Bone marrow (tissue), 2 donors: ENCODE measurements at places on chromosomes 4 and X.

GRCh38 chrX:136608295-136608933, 39.5 kb upstream of the CD40LG start:
- no peak for DNase-seq

GRCh38 chrX:39645178-39645895, 452.4 kb downstream of the BCOR start:
- no peak for DNase-seq

DNA sequence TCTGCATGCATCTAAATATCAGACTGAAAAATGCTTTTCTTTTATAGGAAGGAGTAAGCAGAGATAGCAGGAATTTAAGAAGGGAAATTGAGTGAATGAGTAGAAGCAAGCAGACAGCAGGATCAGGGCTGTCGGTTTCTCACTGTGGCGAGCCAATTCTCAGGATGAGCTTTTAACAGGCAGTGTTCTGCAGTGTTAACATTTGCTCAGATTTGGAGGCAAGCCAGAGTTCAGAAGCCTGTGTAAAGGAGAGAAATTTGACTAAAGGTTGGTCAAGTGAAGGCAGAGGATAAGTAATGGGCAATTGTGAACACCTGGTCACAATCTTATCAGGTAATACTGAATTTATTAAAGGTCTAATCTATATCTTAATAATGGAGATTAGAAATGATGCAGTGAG, 133.3 kb upstream of the MAGEB16 start:
- no peak for DNase-seq

DNA sequence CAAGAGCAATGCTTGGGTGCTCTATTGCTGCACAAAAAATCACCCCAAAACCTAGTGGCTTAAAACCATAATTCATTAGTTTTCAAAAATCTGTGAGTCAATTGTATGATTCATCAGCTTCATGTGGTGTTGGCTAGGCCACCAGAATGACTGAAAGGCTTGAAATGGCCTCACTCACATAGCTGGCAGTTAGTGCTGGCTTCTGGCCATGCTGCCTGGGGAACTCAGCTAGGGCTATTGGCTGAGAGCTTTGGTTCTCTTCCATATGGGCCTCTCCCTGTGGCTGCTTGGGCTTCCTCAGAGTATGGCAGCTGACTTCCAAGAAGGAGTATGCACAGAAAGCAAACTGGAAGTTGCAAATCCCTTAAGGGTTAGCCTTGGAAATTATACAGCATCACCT, 3.1 kb upstream of the MTMR1 start:
- DNase-seq, result no peak

DNA sequence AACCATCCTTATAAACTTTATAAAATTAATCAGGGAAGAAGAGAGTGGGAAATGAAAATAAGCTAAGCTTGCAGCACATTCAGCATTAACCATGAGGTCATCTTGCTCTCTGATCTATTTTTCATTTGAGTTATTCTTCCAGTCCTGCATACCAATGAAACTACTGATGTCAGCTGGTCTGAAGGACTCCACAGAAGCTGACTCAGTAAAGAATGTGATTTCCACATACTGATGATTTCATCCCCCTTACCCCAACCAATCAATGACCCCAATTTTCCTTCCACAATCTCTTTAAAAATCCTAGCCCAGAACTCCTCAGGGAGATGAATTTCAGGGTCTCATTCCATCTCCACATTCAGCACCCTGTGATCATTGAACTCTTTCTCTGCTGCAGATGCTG, 18.8 kb upstream of the DSPP start:
- no peak for DNase-seq

- no peak for DNase-seq
Observed at GRCh38 chr4:72410158-72410557, 158.9 kb downstream of the ADAMTS3 start.

DNA sequence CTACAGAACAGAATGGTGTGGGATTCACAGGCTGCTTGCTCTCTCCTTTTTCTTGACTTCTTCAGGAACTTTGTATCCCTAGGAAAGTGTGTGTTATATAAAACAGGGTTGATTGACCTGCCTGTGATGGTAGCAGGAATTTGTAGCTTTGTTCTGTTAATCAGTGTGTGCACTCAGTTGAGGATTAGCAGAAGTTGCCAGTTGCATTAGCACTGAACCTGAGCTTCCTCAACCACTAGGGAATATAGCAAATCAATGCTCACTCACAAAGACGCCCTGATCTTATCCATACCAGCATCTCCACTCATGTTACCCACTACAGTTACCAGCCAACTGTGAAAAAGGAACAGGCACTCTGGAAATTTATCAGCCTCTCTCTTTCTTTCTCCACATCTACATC, 319.1 kb upstream of the EMCN start:
- DNase-seq, result no peak

DNA sequence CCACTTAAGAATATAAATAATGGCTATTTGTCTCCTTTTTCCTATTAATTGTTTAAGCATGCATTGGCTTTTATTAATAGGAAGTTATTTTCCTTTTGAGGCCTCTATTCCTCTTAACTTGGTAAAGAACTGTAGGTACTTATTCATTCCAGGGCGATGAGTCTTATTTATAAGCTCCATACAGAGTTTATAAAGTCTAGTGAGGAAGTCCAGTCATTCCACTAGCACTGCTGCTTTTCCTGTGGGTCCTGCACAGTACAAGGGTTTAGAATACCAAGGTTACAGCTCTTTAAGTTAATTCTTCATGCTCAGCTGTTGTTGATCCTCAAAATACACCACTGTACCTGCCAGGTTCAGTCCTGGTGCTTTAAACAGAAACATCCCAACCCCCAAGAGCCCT, 28.5 kb upstream of the WNK3 start:
- DNase-seq, result no peak

- no peak for DNase-seq
Observed at GRCh38 chr4:86788826-86789225, 60.4 kb downstream of the SLC10A6 start.

DNA sequence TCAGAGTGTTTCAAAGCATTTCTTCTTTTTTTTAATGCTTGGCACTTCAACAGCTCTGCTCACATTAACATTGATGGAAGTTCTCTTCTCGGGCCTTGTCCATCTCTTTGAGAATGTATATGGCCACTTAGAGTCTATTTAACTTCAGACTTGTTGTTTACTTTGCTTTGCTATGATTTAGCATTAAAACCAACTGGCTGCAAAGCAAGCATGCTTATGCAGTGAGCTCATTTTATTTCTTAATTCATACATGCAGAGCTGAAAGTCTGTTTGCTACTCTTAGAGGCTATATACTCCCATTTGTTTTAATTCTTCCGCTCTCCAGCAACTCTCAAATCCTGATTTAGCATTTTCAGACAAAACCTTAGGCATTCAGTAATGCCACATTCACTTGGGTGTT, 107.6 kb upstream of the PACRGL start:
- DNase-seq, result no peak

GRCh38 chr4:73379946-73380345, 24.1 kb upstream of the ALB start:
- no peak for DNase-seq

- DNase-seq, result no peak
Observed at GRCh38 chr4:19683426-19683825, 568.3 kb upstream of the SLIT2 start.

GRCh38 chr4:151313306-151314009, 11.9 kb downstream of the SH3D19 start:
- DNase-seq, result no peak

DNA sequence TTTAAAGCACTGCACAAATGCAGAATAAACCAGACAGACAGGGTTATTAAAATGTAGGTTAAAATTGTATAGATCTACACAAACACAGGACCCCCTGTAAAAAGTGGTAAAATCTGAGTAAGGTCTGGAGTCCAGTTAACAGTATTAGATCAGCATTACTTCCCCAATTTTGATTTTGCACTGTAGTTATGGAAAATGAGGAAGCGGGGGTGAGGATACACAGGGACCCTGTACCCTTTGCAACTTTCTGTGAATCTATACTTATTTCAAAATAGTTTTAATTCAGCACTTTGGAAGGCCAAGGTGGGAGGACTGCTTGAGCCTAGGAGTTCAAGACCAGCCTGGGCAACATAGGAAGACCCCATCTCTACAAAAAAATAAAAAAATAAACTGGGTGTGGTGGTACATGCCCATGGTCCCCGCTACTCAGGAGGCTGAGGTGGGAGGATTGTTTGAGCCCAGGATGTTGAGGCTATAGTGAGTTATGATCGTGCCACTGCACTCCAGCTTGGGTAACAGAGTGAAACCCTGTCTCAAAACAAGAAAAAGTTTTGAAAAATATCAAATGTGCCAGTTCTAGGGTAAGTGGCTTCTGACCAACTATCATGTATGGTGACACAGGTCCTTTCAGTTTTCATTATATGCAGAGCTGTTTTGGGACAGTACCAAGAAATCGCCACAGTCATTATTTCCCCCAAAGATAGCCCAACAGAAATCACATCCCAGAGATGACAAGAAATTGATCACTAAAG, 17.7 kb downstream of the SEL1L3 start:
- peak; percentile 6 for DNase-seq

- DNase-seq, result no peak
Observed at GRCh38 chr4:74407891-74408290, 37.0 kb upstream of the AREG start.

GRCh38 chrX:87664381-87664780, 146.8 kb downstream of the KLHL4 start:
- no peak for DNase-seq

DNA sequence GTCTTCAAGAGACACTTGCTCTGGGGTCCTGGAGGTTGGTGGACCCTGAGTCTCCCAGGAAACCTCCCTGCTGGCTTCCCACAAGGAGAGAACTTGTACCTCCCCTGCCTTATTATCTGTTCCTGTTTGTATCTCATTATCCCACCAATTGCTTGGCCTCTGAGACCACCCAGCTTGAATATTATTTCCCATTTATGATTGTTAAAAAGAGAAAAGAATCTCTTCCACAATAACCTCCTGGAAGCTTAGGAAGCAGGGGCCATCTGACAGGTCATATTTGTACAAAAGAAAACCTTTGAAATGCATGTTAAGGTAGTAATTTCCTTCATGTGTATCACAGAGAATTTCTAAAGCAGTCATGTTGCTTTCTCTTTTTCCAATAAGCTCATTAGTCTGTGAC, 239.5 kb downstream of the FBXW7 start:
- no peak for DNase-seq

GRCh38 chr4:36891971-36892370, 352.6 kb upstream of the NWD2 start:
- no peak for DNase-seq

GRCh38 chrX:103629318-103630170, 769 bp downstream of the TCEAL1 start:
- peak; percentile 5 for DNase-seq

GRCh38 chr4:152591876-152592275, 56.0 kb upstream of the FBXW7 start:
- DNase-seq, result no peak

- DNase-seq, result no peak
Observed at GRCh38 chr4:73540826-73541225, 59.3 kb downstream of the AFM start.

GRCh38 chr4:184288451-184289178, 70.9 kb upstream of the ENPP6 start:
- no peak for DNase-seq

GRCh38 chr4:121666091-121666679, 30.6 kb downstream of the ANXA5 start:
- DNase-seq, result no peak

DNA sequence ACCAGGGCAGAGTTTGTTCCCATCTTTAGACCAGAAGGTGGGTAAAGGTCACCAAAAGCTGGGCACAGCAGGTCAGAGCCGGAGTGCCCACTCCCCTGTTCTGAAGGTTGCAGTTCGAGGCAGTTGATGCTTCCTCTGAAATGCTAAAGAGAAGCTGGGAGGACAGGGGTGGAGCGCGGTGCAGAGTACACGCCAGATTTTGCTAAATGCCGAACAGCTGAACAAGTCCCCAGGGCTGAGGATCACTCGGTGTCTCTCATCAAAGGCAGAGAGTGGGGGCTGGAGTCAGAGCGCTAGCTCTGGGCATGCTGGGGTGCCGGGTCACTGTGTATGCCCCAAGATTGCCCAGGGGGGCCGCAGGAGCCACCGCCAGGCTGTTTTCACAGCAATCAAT, 197.0 kb downstream of the BCOR start:
- DNase-seq, result no peak

DNA sequence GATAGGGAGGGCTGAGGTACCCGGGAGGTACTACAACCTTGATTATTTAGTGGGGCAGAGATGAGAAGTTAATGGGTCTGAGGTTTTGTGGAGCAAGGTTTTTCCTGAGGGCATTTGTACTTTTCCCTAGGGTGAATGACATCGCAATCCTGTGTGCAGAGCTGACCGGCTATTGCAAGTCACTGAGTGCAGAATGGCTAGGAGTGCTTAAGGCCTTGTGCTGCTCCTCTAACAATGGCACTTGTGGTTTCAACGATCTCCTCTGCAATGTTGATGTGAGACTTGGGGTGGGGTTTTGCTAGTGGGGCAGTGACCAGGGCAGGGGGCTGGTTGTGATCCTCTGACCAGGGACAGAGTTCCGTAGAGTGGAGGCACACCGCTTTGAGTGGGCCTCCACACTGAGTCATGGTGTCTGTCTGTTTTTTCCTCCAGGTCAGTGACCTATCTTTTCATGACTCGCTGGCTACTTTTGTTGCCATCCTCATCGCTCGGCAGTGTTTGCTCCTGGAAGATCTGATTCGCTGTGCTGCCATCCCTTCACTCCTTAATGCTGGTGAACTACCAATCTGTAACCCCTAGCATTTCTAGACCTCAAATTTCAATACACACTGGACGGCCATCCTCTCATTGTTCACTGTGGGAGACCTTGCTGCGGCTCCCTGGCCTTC, 9.9 kb downstream of the MED12 start:
- no peak for DNase-seq

DNA sequence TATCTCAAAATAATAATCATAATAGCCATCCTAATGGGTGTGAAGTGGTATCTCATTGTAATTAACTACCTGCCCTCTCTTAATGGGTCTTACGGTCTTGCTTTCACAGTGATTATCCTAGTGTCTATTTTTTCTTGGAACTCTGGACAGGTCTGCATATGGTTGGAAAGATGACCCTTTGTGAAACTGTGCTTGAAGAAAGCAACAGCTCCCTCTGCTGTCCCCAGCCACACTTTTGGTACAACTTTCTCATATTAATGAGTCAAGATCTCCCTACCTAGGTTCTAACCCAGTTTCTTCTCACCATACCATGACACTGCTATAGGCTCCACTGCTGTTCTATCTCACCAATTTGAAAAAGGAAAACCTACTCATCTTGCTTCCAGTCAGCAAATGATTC, 2.4 kb downstream of the TFDP3 start:
- DNase-seq, result no peak

DNA sequence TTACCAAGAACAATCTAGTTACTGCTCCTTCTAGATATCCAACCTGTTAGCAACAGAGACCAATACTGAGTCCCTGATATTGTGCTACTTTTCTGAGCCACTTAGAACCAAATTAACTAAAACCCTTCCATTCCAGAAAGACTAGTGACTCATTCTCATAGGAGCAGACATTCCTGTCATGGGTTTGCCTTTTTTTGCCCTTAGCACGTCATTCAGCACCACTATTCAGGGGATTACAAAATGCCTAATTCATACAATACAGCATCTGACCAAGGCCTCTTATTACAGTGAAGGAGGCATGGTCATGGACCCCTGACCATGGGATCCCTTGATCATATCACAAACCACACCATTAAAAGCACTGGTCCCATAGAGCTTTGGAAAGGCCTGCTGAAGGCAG, 123.8 kb upstream of the CXCL13 start:
- no peak for DNase-seq

- no peak for DNase-seq
Observed at GRCh38 chrX:138082251-138082650, 516.3 kb downstream of the ZIC3 start.
